ENCODE measurements at places on chromosomes 4 and X. TPM values are rescaled to one million over a fixed set of nuclear protein-coding genes. Genes with fewer than 3 reads are reported as not detected.

TENM3 gene
- 1.7 TPM for total RNA-seq

RPL36A gene
- total RNA-seq, result 2,495 TPM

ZNF157 gene
- total RNA-seq, result 0.07 TPM

ABLIM2 gene
- total RNA-seq, result 3.4 TPM

RIPPLY1 gene
- total RNA-seq, result not detected

ADH7 gene
- not detected for total RNA-seq

ATP1B4 gene
- total RNA-seq, result not detected

HHIP gene
- 0.78 TPM for total RNA-seq

USP26 gene
- not detected for total RNA-seq

FRMPD3 gene
- 0.09 TPM for total RNA-seq

MAGEA8 gene
- total RNA-seq, result not detected

IL21 gene
- total RNA-seq, result not detected

DDX53 gene
- not detected for total RNA-seq

GABRQ gene
- total RNA-seq, result 0.25 TPM

GAGE2A gene
- total RNA-seq, result not detected

POU3F4 gene
- total RNA-seq, result not detected

ITM2A gene
- total RNA-seq, result not detected

NEUROG2 gene
- not detected for total RNA-seq

ERVMER34-1 gene
- total RNA-seq, result 0.28 TPM

CPLX1 gene
- total RNA-seq, result 1.2 TPM

Measured in A549 treated with ZK216348 at 1 μM for 4 hours (cell line).